ENCODE measurements at places on chromosomes 6 and 20.

DNA sequence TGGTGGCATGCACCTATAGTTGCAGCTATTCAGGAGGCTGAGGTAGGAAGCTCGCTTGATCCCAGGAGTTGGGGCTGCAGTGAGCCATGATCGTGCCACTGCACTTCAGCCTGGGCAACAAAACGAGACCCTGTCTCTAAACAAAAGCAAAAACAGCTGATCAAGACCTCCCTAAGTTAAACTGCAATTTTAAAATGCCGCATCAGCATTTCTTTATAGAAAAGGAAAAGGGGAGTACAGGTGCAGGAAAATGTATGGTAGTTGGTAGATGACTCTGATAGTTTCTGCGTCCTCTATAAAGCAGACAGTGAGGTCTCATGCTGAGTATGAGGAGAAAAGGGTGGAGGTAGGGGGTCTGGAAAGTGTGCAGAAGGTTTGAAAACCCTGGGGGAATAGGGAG lies 8.9 kb upstream of the TBCC start:
- DNase-seq: no peak

GRCh38 chr6:76441875-76442274 lies 369.4 kb upstream of the IMPG1 start:
- DNase-seq: no peak

- DNase-seq: no peak
Measured at GRCh38 chr20:15033891-15034290, 696.5 kb upstream of the FLRT3 start.

- no peak for DNase-seq
Measured at GRCh38 chr20:49835031-49835430, 22.4 kb downstream of the SLC9A8 start.

- DNase-seq: no peak
Measured at GRCh38 chr20:46062151-46062550, 27.6 kb downstream of the NCOA5 start.

- no peak for DNase-seq
Measured at GRCh38 chr6:154715446-154715845, 17.8 kb upstream of the SCAF8 start.

- DNase-seq: no peak
Measured at GRCh38 chr6:137883400-137884148, 16.5 kb downstream of the TNFAIP3 start.

DNA sequence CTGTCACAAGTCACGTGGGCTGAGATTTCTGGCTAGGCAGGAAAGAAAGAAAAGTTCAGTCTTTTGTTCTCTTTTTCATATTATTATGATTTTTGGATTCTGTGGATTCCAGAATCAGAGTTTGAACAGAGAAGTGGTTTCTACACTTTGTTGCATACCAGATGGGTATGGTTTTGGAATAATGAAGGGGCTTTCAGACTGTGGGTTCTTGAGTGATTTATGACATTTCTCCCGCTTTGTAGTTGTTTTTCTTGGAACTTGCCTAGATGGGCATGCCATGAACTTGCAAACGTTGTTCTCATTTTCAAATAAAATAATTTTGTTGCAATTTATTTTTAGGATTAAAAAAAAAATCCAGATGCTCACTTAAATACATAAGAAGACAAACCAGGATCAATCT lies 34.4 kb downstream of the CBFA2T2 start:
- no peak for DNase-seq

GRCh38 chr6:126779331-126779730 lies 339.1 kb upstream of the RSPO3 start:
- no peak for DNase-seq

DNA sequence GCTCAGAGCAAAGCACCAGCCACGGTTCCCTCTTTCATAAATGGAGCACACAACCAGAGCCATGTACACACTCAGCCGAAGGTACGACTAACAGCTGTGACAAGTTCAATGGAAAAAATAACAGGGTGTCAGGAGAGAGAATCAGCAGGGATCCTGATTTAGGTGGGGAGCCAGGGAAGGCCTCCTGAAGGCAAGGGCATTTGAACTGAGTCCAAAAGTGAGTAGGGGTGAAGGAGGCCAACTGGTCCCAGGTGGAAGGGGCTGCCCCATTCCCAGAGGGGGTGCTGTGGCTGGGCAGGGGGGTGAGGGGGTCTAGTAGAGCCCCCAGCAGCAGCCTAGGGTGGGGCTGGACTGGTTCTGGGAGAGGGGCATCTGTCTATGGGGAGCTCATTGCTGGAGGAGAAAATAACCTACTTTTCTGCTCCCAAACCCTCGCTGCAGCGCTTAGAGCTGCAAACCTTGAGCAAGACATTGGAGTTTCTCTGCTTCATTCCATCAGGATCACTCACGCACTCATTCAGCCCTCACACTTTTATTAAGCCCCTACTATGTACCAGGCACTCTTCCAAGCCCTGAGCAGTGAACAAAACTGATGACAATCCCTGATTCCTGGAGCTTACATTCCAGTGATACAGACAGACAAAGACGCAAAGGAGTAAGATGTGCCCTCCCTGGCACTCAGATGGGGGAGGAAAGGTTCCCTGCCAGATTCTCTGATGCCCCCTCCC lies 113.5 kb downstream of the TOX2 start:
- no peak for DNase-seq

DNA sequence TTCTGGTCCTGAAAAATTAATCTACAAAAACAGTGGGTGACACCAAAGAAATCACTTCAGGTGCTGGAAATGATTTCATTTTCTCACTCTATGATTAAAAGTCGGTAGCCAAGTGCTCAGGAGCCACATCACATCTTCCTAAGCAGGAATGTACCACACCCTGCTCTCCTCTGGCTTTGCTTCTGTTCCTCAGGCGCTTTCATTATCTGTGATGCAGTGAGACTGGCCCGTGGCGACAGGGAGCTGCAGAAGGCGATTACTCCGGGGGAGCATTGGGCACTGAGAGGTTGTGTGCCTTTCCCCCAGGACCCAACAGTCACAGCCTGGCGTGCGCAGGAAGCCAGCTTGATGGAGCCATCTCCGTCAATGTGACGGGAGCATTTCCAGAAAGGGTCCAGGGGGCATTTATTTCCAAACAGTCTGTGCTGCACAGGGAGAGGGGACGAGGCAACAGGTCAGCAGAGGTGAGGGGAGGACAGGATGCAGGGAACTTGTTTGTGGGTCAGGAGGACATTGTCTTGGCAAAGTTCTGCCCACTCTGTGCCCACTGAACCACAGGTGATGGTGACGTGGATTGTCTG lies 5.6 kb upstream of the ZNF831 start:
- no peak for DNase-seq

- DNase-seq: no peak
Measured at GRCh38 chr20:47660983-47661700, 124.1 kb downstream of the SULF2 start.

DNA sequence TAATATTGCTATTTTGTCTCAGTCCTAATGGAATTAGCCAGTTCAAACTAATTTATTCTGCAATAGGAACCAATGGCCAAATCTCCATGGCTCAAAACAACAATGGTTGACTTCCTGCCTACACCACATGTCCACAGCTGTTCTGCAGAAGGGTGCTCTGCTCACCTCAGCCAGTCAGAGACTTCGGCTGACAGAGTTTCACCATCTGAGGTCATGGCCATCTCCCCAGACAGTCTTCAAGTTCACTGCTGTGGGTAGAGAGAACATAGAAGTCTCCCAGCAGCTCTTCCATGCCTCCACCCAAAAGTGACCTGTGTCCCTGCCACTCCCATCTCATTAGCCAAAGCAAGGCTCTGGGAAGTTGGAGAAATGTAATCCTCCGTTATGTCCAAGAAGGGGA lies 65.1 kb upstream of the FOXC1 start:
- no peak for DNase-seq

DNA sequence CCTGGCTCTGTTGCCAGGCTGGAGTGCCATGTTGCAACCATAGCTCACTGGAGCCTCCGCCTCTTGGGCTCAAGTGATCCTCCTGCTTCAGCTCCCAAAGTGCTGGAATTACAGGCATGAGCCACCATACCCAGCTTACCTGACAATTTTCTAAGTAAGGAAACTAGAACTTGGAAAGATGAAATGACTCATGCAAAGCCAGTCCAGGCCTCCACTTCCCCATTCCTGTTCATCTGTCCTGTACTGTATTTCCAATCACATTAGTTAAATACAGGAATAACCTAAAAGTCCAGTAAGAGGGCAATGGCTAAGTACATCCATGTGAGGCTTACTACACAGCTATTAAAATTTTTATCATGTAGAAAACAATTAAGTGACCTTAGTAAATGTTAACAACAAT lies 8.3 kb upstream of the ADGB start:
- no peak for DNase-seq

DNA sequence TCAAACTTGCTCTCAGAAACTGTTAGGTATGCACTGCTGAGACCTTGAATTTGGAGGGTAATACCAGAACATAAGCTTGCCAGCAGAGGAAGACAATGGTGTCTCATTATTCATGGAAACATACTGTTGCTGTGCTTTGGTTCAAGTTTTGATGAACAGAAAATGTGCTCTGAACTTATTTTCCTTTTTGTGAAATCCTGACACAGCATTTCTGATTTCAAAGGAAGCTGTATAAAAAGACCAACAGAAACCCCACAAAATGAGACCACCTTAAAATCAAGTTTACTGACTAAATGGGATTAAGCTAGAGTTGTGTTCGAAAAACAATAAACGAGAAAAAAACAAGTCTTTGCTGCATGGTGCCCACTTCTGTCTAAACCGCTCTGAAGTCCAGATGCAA lies 70.3 kb downstream of the PRDM1 start:
- DNase-seq: no peak

DNA sequence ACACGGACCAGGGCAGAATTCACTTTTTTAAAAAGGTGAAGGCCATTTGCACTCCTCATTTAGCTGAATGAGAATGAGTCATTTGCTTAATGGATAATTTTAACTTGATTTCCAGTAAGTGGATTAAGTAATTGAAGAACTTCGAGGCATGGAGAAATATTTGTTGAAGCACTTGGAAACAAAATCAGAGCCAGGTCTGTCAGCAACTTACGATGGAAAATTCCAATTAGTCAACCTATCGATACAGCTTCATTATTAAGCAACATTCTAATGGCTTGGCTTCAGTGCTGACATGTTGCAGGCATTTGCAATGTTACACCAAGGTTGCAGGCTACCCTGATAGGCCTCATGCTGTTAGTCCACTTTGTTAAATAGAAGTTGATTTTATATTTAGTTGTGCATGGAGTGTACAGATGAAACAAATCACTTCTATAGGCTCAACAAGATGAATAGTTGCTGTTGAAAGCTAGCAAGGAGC lies 423.5 kb upstream of the SLC35B3 start:
- DNase-seq: no peak

GRCh38 chr20:49541733-49542513 lies 26.0 kb downstream of the PTGIS start:
- DNase-seq: peak; percentile 72

- no peak for DNase-seq
Measured at GRCh38 chr6:46983007-46983411, 59.1 kb downstream of the ADGRF1 start.

DNA sequence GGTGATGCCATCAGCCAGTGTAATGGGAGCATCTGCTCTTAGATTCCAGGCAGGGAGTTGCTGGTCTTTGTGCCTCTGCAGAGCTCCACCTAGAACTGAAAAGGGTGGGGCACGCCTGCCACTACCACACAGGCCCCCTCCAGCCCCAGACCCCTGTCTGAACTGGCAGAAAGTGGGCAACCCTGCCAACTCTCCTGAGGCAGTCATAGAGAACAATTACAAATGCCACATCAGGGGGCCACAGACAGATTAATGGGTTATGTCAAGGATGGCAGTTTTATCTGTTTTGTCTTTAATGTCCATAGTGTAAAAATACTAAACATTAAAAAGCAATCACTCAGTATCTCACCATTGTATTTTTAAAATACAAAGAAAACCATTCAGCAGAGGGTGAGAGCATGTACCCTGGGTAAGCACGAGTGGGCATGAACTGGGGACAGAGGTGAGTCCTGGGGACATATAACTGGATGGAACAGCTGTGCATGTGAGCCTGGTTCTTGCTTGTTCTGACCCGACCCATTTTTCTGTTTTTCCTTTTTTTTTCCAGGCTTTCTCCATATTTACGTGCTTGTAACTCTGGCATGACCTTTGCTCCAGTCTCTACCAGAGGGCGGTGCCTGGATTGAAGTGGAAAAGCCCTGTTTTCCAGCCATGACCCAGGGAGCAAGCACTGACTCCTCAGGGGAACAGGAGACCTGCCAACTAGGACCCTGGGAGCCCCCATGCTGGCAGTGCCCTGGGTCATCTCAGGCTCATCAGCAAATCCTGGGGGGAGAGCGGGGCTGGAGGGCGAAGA lies 8.2 kb downstream of the TRAF3IP2 start:
- no peak for DNase-seq

DNA sequence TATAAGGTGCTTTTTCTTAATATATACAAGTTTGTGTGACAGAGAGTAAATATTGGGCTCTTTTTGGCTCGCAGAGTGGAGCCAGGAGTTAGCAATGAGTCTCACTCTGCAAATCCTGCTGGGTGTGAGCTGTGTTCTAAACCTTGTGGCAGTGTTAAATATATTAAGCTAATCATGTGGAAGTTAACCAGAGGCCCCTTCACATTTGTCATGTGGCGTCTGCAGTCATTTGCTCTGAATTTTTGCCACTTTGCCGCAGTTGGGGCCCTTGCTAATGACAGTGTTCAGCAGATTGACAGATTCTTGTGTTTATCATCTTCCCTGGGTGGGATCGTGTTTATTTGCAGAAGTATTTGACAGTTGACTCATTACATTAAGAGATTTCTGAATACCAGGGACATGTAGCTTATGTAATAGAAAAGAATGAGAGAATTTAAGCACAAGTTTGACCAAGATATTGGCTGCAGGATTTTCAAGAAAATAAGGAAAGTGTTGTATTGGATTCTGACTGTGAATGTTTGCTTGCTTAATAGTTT lies 37.9 kb downstream of the SPATA2 start:
- DNase-seq: no peak

GRCh38 chr6:4935486-4935885 lies 68.4 kb downstream of the RPP40 start:
- no peak for DNase-seq

GRCh38 chr6:123529058-123529457 lies 107.7 kb downstream of the TRDN start:
- no peak for DNase-seq

GRCh38 chr6:24089736-24090135 lies 36.3 kb upstream of the NRSN1 start:
- DNase-seq: no peak

DNA sequence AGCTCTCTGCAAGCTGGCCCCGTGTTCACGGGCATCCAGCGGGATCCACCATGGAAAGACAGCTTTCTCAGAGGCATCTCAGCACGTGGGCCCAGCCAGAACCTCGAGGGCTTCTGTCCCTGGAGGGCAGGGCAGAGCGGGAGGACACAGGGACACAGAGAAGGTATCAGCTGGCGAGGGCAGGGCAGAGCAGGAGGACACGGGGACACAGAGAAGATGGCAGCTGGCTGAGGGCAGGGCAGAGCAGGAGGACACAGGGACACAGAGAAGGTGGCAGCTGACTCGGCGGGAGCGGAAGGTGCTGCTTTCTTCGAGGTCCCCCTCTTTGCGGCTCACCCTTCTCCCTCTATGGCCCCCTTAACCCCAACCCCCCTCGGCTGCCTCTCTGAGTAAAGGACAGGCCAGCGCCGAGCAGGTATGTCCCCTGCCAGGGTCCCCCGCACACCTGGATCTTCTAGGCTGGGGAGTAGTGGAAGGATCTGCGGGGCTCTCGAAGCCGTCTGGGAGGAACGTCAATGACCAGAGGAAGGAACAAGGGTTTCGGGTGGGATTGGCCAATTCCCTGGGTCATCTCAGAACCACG lies 28.9 kb upstream of the BHLHE23 start:
- DNase-seq: no peak

Measured in stimulated activated CD8-positive, alpha-beta memory T cell treated with anti-CD3 and anti-CD28 coated beads, Interleukin-2, amount 100 ng/mL, for 48 hours (primary cell).